ENCODE measurements at places on chromosomes 5 and 9.
A peak's percentile ranks its signal among the peaks of the same experiment; 100 is the strongest.

- DNase-seq, result peak; percentile 31
Measured at GRCh38 chr5:58498340-58498942, 7.2 kb downstream of the GAPT start.

- no peak for DNase-seq
Measured at GRCh38 chr5:37598733-37599132, 219.6 kb downstream of the WDR70 start.

GRCh38 chr9:137077758-137078693 is 709 bp downstream of the UAP1L1 start:
- DNase-seq, result peak; percentile 35

- DNase-seq, result no peak
Measured at GRCh38 chr5:87909382-87909781, 359.3 kb downstream of the TMEM161B start.

- DNase-seq, result no peak
Measured at GRCh38 chr5:169921949-169922348, 58.3 kb downstream of the INSYN2B start.

DNA sequence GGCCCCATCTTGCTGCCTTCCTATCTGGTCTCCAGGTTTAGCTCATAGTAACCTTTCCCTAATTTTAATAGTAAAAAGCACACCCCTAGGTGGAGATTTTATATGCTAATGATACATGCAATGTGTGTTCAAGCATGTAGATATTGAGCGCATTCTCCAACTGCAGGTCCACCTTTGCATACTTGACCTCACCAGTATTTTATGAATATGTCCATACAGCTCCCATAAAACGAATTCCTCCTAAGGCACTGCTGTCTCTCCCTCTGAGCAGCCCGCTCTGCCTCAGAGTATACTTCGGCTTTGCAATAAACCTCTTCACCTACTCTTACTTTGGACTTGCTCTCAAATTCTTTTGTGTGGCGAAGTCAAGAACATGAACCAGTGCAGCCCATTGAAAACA is 153.3 kb downstream of the RAB3C start:
- DNase-seq, result no peak

DNA sequence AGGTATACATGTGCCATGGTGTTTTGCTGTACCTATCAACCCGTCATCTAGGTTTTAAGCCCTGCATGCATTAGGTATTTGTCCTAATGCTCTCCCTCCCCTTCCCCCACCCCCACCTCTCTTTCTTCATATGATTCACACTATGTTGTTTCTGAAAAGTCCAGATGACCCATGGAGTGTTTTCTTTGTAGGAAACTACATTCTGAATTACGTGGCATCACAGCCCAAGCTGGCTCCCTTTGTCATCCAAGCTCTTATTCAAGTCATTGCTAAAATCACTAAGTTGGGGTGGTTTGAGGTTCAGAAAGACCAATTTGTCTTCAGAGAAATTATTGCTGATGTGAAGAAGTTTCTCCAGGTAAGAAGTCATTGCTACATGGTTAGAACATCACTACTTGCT is 30.4 kb downstream of the RANBP17 start:
- no peak for DNase-seq

- no peak for DNase-seq
Measured at GRCh38 chr5:142845402-142845921, 75.3 kb downstream of the ARHGAP26 start.

DNA sequence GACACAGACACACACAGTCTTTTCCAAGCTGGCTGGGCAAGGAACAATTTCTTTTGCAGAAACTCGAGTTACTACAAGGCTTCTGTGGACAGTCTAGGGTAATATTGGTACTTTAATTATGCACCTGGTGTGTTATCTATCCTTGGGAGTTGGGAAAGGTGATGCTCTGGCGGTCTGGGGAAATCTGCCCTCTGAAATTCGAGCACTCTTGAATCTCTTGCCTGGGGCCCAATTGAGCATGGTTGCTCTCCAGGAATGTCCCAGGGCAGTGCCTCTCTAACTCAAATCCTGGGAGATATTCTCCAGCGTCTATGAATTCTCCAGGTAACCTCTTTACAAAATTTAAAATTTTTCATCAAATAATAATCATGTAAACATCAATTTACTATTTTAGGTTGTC is 69.3 kb downstream of the KCNIP1 start:
- DNase-seq, result no peak

DNA sequence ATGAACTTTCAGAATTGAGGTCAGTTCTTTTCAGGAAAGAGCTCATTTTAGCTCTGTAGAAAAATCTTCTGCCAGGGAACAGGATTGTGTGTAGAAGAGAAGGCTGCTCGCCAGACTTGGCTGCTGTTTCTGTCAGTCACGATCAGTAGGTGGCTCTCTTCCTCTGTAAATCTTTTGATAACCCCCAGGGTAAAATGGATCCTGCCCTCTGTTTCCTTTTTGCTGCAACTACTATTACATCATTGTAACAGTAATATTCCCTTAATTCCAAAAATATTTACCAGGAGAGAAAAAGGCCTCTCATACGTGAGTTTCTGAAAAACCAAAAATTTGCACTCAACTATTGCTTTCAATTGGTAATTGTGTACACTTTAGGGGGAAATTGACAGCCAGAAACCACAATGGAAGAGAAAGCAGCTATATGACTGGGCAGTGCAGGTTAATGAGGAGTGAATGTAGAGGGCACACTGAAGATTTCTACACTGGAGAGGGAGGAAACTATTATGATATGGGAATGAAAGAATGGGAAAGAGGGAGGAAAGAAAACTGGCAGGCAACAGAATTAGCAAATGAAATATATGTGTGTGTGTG is 12.3 kb downstream of the IFNA21 start:
- peak; percentile 27 for DNase-seq

DNA sequence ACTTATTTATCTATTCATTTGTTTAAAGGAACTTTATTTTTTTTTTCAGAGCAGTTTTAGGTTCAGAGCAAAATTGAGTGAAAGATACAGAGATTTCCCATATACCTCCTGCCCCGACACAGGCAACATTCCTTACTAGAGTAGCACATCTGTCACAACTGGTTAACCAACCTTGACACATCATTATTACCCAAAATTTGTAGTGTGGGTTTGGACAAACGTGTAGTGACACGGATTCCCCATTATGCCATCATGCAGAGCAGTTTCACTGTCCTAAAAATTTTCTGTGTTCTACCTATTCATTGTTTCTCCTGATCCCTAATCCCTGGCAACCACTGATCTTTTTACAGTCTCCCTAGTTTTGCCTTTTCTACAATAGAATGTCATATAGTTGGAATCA is 57.3 kb upstream of the LHFPL2 start:
- no peak for DNase-seq

GRCh38 chr9:125255781-125256391 is 5.7 kb upstream of the GAPVD1 start:
- DNase-seq, result no peak

DNA sequence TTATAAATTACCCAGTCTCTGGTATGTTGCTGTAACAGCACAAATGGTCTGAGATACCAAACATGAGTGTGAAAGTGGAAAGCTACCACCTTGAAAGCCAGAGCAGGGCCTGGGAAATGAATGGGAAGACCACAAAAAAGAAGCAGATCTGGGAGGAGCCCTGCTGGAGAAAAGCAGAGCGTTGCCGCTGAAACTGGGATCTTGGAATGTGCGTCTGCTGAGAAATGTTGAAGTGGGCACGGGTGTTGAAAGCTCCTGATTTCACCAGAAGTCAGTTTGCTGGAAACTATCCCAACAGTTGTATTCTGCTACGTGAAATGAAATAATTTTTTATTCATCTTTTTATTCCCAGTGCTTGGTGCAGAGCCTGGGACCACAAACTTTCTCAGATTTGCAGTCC is 40.0 kb downstream of the NUDT12 start:
- no peak for DNase-seq

- no peak for DNase-seq
Measured at GRCh38 chr9:13361076-13361475, 81.6 kb upstream of the MPDZ start.

GRCh38 chr9:125141251-125141650 is 2.1 kb downstream of the SCAI start:
- no peak for DNase-seq

GRCh38 chr5:168422431-168422830 is 63.8 kb upstream of the RARS1 start:
- DNase-seq, result no peak

GRCh38 chr5:141637123-141637766 is 448 bp downstream of the RELL2 start:
- DNase-seq, result peak; percentile 9

- DNase-seq, result no peak
Measured at GRCh38 chr5:154092356-154093141, 53.8 kb downstream of the MFAP3 start.

DNA sequence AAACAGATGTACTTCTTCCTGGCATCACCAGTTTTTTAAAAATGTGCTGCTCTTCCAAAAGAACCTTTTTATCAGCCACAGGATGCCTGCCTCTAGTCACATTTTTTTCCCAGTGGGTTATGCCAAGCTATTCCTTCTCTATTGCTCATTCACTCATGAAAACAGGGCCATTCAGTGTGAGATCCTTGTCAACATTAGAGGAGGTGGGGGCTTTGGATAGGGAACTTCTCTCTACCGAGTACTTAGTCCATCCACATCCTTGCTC is 3.1 kb downstream of the TMEM252 start:
- DNase-seq, result no peak

DNA sequence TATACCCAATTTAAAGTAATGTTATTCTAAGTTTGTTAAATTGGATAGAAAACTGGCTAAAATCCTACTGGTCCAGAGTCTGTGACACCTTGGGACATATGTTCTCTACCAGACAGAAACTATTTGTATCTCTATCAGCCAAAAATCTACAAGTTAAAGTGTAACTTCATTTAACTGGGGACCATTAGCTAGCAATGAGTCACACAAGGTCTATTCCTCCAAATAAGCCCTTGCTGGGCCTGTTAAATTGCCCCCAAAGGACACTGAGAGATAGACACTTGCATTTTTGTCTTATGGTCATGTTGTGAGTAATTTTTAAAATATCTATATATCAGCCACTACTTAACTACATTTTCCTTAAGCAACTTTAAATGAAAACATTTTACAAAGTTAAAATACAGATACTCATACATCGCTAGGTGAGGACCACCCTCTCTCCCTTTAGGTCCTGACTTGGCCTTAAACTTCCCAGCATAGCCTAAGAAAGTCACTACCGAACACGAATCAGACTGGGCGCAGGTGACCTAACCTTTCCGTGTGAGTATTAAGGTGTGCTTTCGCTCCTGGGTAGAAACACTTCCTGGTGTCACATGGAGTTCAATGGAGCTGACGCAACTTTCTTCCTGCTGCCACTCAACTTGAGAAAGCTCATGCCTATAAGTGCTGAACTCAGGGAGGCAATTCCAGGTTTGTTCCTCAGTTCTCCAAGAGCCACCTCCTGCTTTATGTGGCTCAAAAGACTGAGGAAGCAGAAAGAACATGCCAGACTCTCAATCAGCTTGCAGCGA is 249.1 kb downstream of the DIRAS2 start:
- no peak for DNase-seq

GRCh38 chr5:119019501-119019900 is 31.2 kb upstream of the DTWD2 start:
- peak; percentile 64 for DNase-seq

DNA sequence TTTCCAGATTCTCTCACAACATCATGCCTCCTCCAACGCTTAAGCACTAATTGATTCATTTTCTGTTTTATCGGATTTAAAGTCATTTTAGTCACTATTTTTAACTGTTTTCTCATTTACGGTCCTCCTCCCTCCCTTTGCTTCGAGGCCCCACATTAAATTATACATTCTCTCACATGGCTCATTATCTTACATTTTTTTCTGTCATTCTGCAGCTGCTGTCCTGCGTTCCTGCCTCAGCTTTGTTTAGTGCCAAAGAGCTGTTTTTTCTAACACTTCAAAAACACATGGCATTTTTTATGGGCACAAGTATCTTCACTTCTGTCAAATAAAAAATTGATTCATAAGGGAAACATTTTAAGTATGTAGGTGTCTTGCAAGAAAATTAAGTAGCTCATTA is 130.1 kb upstream of the FST start:
- DNase-seq, result no peak

DNA sequence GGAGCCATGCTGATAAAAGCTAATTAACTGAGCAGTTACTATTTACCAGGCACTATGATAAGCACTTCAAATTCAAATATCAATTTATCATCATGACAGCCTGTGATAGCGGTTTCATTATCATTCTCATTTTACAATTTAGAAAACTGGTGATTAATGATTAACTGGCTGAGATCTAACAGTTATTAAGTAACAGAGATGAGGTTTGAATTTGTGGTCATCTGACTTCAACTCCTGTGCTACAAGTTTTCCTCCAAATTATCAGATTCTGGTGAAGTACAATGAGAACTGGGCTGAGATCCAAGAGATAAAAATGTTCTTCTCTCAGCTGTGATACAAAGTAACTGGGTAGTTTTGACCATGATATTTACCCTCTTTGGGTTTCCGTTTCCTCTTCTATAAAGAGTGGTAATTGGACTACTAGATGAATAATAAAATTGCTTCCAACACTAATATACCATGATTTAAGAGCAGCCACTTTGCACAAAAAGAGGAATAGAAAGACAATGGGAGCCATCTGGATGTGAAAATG is 74.5 kb upstream of the CCNG1 start:
- DNase-seq, result no peak

Measured in suppressor macrophage treated with lipopolysaccharide for 4 hours (primary cell).